Inflammatory macrophage (primary cell): ENCODE measurements at places on chromosomes 5 and 9.

DNA sequence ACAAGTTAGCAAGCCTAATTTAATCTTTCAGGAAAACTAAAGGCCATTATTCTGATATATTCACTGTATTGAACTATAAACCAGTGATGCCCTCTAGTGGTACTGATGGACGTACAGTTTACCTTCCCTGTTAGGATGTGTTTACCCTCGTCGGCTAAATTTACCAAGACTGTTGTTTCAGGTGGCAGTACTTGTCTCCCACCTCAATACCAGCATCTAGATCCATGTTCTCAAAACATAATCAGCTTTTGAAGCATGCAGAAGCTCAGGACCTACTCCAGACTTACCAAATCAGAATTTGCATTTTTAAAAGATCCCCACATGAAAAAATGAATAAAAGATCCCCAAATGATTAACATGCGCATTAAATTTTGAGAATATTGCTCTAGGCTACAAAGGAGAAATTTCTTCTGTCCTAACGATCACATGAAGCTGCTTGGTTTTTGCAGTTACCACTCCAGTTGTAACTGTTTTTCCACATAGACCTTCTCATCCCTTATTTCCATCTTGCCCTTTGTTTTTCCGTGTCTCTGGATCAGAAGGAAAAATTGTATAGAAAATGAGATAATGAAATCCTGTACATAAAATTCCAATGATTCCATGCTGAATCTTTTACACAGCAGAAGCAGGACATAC is 3.2 kb upstream of the BAAT start:
- peak; percentile 14 for DNase-seq

- DNase-seq: no peak
These were observed 1278.2 kb downstream of the CDH12 start for GRCh38 chr5:21574961-21575360.

DNA sequence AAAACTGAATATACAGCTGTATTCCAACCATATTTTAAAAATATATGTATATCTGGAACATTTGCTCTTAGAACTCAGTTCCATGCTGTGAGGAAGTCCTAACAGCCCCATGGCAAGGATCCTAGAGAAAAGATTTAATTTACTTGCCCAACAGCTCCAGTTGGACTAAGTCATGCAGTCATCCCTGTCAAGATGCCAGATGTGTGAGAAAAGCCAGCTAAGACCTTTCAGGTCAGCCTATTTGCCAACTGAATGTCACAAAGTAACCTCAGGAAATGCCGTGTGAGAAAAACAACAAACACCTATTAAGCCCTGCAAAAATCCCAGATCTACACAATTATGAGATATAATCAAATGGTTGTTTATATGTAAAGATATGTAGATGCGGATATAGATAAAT is 416.3 kb downstream of the NR2F1-AS1 start:
- no peak for DNase-seq

- DNase-seq: no peak
These were observed 1.5 kb downstream of the FAM81B start for GRCh38 chr5:95392593-95393182.
